ENCODE measurements at places on chromosomes 6 and 20.

- DNase-seq, result no peak
Observed at GRCh38 chr20:40991181-40991889, 37.3 kb upstream of the TOP1 start.

- DNase-seq, result peak; percentile 57
Observed at GRCh38 chr6:8219352-8219943, 117.1 kb upstream of the EEF1E1 start.

- DNase-seq, result no peak
Observed at GRCh38 chr20:37776049-37776448, 82.2 kb downstream of the CTNNBL1 start.

- no peak for DNase-seq
Observed at GRCh38 chr6:43780293-43780692, 10.3 kb downstream of the VEGFA start.

DNA sequence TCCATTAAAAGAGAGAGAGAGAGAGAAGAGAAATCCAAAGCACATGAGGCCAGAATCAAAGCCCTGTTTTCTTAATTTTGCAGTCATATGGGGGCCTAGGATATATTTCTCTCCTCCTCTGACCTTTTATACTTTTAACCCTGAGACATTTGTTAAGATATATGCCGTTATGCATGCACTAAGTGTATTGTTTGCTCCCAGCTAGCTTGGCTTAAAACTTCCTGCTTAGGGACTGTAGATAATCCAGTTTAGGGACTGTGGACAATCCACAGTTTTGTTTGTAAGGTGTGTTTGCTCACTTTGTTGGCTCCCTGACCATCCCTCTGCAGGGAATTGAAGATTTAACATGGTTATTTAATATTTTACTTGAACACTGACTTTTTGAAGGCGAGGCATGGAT lies 166.3 kb upstream of the TSHZ2 start:
- no peak for DNase-seq

DNA sequence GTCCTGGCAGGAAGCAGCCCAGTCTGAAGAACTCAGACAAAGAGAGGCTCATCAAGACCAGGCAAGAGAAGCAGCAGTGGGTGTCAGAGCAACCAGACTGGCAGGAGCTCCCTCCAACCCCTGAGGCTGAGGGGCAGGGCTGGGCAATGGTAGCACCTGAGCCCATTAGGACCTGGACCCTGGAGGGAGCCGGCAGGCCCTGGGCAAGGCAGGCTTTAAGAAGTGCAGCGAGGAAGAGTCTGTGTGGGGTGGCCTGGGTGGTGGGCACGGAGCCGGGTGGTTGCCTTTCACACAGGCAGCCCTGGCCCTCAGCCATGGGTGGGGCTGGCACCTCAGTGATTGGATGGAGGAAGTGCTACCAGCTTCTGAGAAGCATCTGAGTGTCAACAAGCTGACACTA lies 33.1 kb upstream of the IRF4 start:
- DNase-seq, result no peak

GRCh38 chr6:130385064-130385695 lies 19.4 kb downstream of the TMEM200A start:
- DNase-seq, result no peak

GRCh38 chr20:37315452-37316110 lies 26.1 kb downstream of the MANBAL start:
- DNase-seq, result no peak
